ENCODE measurements at places on chromosomes 7 and 10. TPM values are rescaled to one million over a fixed set of nuclear protein-coding genes. Genes with fewer than 3 reads are reported as not detected.

PCLO gene
- total RNA-seq: 1.1 TPM

GRCh38 chr7:106216517-106216922, 68.3 kb downstream of the NAMPT start:
- peak; percentile 98 for DNase-seq

GRCh38 chr10:102656791-102657371, 12.6 kb downstream of the TRIM8 start:
- no peak for DNase-seq

DNA sequence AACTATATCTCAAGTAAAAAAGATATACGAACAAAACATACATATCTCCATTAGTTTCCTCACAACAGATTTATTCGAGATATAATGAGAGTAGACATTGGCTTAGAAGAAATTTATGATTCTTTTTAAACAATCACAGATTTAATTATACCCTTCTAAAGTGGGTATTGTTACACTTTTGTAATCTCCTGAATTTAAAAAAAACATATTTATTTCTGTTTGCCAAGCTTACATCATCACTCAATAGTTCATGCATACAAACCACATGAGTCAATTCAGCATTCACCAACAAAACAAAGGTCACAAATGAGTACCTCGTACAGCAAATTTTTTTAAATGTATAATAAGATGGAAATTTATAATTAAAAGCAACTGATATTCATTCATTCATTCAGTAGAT, 17.6 kb downstream of the LRRN3 start:
- DNase-seq: no peak

DNA sequence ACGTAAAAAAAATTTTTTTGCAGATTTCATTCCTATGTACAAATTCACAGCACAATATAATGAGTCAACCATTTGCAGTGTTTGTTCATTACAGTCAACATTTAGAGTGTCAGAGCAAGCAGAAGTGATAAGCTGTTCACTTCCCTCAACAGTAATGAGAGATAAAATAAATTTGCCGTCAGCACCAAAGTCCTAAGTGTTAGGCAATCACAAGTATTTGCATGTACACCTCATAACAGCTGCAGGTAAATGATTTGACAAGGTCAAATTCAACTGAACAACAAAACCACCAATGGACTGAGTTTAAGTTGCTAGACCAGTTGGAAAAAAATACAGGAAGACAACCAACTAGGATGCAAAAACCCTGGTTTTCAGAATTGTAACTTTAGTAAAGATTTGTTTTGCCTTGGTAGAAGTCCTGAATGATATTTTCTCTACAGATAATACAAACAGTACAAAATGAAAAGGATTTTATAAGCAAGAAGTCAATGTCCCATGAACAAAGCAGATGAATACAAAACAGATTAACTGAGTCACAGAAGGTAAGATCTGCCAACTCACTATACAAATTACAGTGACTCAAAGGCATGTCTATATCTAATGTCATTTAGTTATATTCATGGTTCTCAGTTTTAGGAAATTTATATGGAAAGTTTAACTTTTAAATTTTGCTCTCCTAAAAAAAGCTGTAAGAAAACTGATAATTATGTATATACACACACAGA, 10.4 kb downstream of the RAPGEF5 start:
- DNase-seq: no peak

All from Panc1 (cell line).